ENCODE measurements at places on chromosomes 12 and 14. TPM values are rescaled to one million over a fixed set of nuclear protein-coding genes. Genes with fewer than 3 reads are reported as not detected.
A peak's percentile ranks its signal among the peaks of the same experiment; 100 is the strongest.

SCN8A gene
- 0.42 TPM for total RNA-seq

KCNH3 gene
- total RNA-seq = 0.09 TPM

ARHGDIB gene
- 168 TPM for total RNA-seq

VRTN gene
- not detected for total RNA-seq

GRCh38 chr14:41668356-41668755 lies 61.7 kb downstream of the LRFN5 start:
- DNase-seq = no peak

DNA sequence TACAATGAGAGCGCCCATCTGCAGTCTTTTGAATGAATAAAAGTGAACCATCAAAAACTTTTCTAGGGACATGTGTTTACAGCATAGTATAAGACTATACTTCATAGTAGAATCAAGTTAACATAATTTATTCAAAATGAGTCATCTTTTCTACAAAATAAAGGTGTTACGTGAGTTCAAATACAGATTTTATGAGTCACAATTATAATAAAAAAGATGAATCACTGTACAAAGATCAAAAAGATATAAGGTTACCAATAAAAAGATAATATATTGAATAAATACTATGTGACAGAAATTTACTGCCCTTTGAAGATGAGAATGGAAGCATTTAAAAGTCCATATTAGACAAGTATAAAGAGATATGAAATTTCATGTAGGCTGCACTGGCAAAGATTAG lies 2.8 kb downstream of the MBIP start:
- DNase-seq = no peak

GRCh38 chr14:71753126-71753830 lies 179.0 kb upstream of the RGS6 start:
- peak; percentile 92 for DNase-seq

GRCh38 chr14:85536833-85537190 lies 6.9 kb downstream of the FLRT2 start:
- peak; percentile 62 for DNase-seq

- no peak for DNase-seq
Observed at GRCh38 chr12:13435235-13435933, 238.9 kb downstream of the EMP1 start.

DNA sequence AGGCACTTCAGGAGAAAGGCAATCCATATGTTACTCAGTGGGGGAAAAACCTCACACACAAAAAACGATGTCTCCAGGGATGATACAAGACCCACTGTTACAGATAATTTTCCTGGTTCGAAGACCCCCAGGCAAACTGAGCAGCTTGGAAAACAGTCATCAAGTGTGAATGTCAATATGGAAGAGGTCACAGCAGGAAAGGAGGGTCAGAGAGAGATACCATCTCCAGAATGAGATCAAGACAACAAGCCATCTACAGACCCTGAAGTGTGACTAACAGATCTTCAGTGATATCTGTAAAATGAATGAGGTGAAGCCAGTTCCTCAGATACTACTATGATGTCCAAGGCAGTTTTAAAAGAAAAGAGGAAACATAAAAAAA lies 28.6 kb downstream of the GNS start:
- peak; percentile 17 for DNase-seq

- DNase-seq = peak; percentile 79
Observed at GRCh38 chr12:122834104-122834920, 945 bp upstream of the HIP1R start.

GRCh38 chr12:53695152-53696145 lies 19.6 kb upstream of the ATP5MC2 start:
- peak; percentile 61 for DNase-seq

GRCh38 chr12:13570005-13570694 lies 373.6 kb downstream of the EMP1 start:
- no peak for DNase-seq

DNA sequence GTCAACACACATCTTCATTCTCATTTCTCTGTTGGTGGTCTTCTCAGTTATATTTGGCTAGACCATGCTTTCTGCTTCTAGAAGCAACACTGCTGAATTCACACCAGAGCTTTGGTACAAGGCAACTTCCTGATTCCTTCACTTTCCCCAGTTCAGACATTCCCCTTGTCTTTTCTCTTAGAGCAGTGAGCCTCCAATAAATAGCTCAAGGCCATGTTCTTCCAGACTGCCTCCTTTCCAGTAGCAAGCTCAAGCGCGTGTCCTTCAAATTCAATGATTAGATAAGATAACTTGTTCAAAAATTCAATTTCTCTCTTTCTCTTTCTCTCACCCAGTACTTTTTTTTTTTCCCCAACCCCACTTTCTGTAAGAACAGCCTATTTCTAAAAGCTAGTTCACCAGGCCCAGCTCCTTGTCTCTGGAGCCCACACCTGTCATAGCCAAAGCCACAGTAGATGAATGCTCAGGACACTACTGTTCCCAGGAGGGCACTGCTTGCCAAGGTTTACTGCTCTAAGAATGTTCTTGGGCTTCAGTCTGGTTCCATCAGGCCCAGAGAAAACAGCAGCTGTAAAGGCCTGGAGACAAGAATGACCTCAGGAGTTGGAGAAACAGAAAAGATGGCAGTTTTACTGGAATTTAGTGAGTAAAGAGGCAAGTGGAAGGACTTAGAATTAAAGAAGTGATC lies 17.7 kb downstream of the TBK1 start:
- no peak for DNase-seq

GRCh38 chr12:56158926-56159461 lies 835 bp downstream of the MYL6 start:
- peak; percentile 69 for DNase-seq

DNA sequence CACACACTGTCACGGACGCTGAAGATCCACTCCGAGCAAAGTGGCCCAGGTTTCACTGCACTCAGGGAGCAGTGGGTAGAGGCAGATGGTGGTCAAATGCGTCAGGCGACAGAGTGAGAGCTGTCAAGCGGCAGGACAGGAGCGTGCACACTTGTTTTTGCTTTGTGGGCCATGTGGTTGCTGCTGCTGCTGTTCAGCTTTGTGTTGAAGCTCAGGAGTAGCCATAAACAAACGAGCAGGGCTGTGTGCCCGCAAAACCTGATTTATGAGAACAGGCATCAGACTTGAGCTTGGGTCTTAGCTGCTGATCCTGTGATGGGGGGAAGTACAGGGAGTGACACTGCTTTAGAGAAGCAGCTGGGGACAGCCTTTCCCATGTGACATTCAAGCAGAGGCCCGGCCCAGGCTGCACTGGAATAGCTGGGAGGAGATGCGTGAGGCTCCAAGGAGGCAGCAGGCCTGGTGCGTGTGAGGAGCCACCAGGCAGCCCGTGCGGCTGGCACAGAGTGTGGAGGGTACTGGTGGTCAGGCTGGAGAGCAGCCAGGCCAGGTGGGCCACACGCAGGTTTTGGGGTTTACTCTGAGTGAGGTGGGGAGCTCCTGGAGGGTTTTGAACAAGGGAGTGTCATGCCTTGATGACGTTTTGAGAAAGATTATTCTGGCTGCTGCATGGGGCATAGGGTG lies 31.1 kb upstream of the ASPG start:
- no peak for DNase-seq

DNA sequence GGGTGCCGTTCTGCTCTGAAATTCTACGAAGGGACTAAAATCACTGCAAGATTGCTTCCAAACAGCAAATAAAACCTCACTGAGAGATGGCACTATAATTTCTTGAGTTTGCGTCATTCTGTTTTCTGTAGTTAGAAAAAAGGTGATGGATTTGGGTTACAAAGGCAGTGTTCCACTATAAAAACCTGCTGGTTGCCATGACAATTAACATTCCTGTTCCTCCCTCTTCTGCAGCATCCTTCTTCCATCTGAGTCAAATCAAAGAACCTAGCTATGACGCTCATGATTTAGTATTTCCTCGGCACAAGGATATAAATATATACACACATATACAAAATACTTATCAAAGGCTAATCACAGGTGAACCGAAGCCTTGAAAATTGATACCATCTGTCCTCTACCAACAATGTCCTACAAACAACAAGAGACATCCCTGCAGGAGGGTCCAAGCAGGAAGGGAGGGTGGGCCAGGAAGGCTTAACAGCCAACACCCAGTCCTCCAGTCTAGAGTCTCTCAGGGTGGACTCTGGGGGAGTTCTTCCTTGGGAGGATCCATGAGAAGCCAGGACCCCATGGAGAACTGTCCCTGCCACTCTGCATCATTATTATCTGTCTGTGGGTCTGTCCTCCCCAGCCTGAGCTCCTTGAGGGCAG lies 21.4 kb downstream of the TMCC3 start:
- DNase-seq = no peak
